ENCODE measurements at places on chromosomes 12 and 14. TPM values are rescaled to one million over a fixed set of nuclear protein-coding genes. Genes with fewer than 3 reads are reported as not detected.

DNA sequence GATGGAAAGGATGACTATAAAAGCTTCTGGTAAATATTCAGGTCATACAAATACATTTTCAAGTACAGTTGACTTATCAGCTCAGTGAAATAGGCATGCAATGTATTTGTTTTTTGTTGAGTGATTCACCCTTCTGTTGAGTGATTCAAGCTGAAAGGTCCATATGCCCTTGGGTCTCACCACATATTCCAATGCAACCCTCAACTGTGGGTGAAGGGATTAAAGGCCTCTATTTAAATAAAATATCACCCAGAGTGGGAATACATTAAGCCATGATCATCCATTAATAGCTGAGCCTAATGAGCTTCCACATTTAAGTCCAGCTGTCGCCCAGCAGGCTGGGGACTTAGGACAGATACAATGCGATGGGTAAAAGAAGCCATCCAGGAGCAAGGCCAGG lies 120.2 kb downstream of the CRACR2A start:
- DNase-seq: no peak

GRCh38 chr12:132162508-132163031 lies 18.3 kb downstream of the NOC4L start:
- DNase-seq: peak; percentile 80

DNA sequence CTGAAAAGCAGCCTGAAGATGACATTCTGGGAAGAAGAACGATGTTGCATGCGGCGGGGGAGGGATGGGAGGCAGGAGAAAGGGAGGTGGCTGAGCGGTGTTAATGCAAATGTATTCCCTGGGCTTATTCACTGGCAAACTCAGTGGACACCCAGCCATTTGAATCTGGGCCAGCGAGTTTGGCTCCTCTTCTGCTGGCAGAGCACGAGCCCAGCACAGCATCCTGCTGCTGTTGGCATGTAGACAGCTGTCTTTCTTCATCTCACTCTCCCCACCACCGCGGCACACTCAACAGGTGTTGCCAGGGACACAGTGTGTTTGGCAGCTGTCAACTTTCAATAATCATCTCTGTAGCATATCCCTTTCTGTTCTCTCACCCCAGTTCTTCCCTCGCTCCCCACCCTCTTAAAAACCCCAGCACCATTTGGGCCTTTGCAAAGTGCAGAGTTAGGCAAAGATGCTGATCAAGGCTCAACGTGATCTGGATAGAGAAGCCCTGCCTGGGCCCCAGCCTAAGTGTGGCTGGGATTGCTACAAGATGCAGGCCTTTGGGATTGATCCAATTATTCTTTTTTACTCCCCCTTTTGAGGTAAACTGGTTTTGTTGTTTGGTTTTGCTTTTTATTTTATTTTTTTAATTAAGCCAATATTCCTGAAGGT lies 131.9 kb downstream of the EXOC5 start:
- no peak for DNase-seq

- no peak for DNase-seq
Observed at GRCh38 chr14:93975791-93976476, 436 bp downstream of the ASB2 start.

- no peak for DNase-seq
Observed at GRCh38 chr14:54322701-54323337, 74.0 kb upstream of the CDKN3 start.

- no peak for DNase-seq
Observed at GRCh38 chr12:94815958-94816357, 165.6 kb upstream of the TMCC3 start.

TAS2R46 gene
- 0.96 TPM for total RNA-seq

- DNase-seq: no peak
Observed at GRCh38 chr14:75204116-75204515, 27.7 kb upstream of the TMED10 start.

GRCh38 chr14:52014601-52015267 lies 25.4 kb downstream of the RTRAF start:
- DNase-seq: no peak

DNA sequence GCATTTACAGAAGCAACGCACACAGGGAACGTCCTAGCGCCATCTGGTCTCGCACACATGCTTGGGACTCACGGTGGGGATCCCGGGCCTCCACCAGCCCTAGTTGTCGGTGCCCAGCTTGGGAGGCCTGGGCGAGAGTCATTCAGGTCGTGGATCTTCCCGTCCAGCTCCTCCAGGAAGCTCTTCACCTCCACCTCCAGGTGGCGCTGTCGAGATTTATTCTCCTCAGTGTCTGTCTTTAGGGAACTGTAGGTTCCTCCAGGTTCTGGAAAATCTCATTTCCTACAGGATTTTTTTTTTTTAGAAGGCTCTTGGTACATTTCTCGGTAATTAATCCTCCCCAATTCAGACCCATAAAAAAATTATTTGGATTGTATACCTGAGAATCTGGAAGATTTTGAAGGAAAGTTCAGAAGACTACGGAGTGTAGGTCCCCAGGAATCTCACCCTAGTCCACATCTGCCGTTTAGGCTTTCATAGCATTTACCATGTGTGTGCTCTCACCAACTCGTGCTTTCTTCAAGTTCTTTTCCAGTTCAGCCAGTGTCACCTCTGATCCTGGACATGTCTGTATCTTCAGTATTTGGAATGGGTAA lies 910.0 kb downstream of the TMEM121 start:
- DNase-seq: no peak

HSPB8 gene
- 54.6 TPM for total RNA-seq

All from astrocyte (in vitro differentiated cells and primary cell).